ENCODE measurements at places on chromosomes 3 and 15.

DNA sequence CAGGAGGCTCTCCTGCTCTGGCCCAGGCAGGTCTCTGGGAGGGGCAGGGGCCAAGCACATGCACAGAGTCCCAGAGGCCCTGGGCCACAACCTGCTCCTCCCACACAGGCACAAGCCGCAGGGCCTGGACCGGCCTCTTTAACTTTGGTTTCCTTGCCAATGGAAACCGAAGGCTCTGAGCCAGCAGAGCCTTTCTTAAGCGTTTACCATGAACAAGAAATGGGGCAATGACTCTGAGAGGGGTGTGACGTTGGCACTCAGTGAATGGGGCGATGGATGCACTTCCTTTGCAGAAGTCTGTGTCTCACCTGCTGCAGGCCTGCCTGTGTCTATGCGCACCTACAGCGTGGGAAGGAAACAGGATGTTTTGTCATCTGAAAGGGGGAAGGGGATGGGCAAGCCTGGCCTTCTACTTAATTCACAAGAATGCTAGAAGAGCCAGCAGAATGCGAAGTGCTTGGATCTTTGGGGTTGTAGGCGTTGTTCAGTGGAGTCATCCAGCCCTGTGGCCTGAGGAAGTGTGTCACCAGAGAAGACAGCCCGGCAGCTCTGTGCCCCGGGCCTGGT, 41.8 kb downstream of the IFT122 start:
- no peak for DNase-seq

DNA sequence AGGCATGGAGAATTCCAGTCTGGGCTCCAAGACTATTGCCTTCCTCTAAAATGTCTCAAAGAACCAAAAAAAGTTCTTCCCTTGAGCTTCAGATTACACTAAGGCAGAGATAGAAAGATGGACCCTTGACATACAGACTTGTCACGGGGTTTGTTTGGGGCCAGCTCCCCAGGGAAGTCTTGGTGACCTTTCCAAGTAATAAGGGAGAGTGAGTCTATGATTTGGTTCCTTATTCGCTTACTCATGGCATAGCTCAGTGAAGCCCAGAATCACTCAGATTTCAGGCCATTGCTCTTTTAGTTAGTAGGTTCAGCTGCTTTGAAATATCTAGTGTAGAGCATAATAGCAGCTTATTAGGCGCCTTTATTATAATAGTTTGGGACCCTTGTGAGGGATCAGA, 90.3 kb downstream of the PLCL2 start:
- DNase-seq = no peak

GRCh38 chr3:195542316-195542697, 818 bp downstream of the PPP1R2 start:
- DNase-seq = no peak

DNA sequence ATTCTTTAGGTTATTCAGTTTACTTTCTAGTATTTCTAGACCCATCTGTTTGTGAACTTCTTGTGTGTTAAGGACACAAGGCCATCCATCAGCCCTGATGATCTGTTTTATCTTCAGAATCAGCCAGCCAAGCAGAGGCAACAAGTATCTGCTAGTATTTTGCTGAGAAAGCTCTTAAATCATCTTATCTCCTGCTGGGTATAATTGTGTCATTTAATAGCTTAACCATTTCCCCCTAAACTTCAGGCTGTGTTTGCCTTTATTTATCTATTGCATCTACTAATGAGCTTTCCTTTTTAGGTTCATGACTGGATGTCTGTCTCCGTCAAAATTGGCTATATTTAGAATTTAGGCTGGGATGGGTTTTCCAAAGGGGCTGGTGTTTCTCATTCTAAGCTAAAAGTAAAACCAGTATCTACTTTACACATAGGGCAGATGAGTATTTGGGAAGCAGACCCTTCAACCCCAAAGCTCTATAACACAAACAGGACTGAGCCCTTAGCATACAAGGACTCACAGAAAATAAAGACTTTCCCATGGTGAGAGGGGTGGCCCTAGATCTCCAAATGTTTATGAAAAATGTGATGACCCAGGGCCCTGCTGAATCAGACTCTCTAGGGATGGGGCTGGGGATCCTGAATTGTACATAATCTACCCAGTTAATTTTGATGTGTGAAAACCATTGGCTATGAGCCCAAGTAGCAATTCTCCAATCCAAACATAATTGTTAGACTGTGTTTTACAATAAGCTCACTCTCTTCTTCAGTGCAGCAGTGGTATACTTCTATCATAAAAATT, 65.3 kb upstream of the PSMD6 start:
- DNase-seq = no peak

DNA sequence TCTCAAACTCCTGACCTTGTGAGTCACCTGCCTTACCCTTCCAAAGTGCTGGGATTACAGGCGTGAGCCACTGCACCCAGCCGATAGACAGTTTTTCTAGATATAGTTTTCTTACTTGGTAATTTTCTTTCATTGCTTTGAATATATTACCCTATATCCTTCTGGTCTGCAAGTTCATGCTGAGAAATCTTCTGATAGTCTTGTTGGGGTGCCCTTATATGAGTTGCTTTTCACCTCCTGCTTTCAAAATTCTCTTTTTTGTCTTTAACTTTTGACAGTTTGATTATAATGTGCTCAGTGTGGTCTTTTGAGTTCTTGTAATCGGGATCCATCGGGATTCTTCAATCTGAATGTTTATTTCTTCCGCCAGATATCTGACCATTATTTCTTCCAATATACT, 217.3 kb downstream of the GREM1 start:
- DNase-seq = no peak

Data from stimulated activated CD8-positive, alpha-beta memory T cell treated with anti-CD3 and anti-CD28 coated beads, Interleukin-15, amount 100 ng/mL, for 24 hours (primary cell).